ENCODE measurements at places on chromosomes 12 and 14.

DNA sequence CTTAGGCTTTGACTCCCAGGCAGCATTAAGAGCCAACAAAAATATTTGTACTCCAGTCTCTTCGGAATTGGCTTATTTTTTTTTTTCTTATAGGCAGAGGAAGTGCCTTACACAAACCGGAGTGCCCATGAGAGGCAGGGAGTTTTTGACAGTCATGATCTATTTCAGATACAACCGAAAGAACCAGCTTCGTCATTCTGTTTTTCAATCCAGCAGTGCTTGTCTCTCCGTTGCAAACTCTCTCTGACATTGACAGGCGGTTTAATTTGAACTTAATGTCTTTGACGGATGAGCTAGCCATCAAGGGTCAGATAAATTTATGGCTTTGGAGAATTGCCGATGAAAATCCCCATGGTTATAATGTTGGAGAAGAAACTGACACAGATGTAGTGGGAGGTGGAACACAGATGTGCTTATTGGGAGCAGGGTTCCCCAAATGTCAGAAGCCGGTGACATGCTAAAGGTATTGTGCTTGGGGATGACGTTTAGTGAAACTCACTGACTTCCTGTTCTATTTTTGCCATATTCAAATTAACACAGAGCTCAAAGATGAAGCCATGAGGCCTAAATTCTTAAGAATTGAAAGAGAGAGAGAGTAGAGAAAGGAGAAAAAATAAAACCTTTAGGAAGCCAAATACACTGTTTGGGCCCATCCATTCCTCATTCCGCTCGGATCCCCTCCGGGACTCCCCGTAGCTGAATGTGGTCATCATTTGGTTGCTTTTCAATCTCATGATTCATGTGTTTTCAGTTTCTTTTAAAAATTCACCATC lies 59.7 kb downstream of the PLXNC1 start:
- peak; percentile 62 for DNase-seq

DNA sequence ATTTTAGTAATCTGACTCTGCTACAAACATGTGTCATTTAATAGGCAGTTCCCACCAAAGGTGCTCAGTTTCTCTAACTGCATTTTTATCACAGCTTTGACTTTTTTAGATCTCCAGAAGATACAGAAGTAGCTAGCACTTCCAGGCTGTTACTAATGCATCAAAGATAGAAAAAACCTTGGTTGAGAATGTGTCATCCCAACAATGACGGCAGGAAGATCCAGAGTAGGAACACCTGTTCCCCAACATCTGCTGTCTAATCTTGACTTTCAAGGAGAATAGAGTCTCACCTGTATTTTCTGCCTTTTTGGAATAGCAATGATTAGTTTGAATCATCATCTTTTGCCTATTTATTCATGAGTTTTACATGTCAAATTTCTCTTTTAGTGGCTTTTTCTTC lies 45.0 kb downstream of the ARMH4 start:
- DNase-seq = no peak

- no peak for DNase-seq
Measured at GRCh38 chr12:23722655-23723054, 226.8 kb downstream of the SOX5 start.

GRCh38 chr14:80172375-80173051 lies 38.8 kb downstream of the DIO2 start:
- DNase-seq = no peak

DNA sequence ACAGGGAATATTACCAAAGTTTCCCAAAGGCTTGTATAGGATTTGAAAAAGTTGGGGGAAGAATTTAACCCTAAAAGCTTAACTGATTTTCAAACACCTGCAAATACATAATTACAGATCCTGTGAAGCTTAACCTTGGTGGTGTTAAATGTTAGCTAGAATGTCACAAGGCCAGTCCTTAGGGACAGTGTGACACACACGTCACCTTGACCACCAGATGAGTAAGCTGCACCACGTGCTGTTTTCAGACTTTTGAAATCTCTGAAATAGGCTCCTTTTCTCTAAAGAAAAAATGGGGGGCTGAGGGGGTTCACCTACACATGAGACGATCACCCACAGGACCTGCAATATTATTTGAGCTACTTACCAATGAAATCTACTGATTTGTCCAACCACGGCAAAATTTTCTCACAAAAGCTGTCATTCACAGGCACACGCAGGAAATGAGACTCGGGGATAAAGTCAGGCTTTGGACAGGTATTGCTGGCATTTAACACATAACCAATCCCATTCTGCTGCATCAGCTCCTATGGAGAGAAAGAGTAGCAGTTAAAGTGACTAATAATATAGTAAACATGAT lies 75.9 kb downstream of the DUSP16 start:
- DNase-seq = no peak

- DNase-seq = no peak
Measured at GRCh38 chr12:64733857-64734256, 25.3 kb downstream of the GNS start.

- DNase-seq = no peak
Measured at GRCh38 chr12:459050-459429, 699 bp upstream of the B4GALNT3 start.

- no peak for DNase-seq
Measured at GRCh38 chr12:109573914-109574244, 285 bp downstream of the MVK start.

- no peak for DNase-seq
Measured at GRCh38 chr14:105275267-105275946, 25.4 kb downstream of the BRF1 start.

DNA sequence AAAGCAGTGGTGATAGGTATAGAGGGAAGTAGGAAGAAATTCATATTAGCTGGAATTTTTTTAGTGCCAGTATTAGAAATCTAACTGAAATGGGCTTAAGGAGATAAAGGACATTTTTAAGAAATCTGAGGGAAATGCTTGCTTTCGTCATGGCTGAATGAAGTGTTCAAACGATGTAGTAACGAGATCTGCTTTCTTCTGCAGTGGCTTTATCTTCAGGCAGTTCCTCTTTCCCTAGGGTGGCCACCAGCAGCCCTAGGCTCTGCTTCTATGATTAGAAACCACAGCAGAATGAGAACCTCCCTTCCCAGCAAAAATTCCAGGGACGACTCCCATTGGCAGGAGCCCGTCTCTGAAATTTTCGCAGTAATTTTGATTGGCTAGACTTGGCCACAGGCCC lies 163.9 kb upstream of the FRMD6 start:
- no peak for DNase-seq

DNA sequence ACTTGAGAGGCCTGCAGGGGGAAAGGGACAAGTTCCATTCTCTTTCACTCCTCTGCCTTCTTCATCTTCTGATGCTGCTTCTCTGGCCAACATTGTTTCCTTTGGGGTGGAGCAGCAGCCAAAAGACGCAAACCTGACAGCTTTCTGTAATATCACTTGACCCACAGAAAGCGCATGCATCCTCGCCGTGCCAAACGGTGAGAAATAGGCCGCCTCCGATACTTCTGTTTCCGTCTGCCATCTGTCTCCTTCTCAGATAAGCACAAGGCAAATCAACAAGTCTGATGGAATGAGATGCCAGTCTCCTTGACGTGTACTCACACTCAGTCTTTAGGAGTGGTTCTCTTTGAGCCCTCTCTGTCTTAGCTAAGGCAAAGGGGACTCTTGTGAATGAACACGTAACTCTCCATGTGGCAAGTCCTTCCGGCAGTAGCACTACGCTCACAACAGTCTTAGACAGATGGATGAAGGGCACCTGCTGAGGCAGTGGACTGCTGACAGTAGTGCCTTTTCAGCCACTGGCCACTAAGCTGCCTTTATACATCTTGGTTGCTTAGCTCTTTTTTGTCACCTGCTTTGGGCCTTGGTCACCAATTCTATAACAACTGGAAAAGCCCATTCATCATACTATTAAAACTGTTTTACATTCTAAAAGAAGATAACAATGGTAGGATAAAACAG lies 214.1 kb downstream of the FBXL14 start:
- DNase-seq = no peak

DNA sequence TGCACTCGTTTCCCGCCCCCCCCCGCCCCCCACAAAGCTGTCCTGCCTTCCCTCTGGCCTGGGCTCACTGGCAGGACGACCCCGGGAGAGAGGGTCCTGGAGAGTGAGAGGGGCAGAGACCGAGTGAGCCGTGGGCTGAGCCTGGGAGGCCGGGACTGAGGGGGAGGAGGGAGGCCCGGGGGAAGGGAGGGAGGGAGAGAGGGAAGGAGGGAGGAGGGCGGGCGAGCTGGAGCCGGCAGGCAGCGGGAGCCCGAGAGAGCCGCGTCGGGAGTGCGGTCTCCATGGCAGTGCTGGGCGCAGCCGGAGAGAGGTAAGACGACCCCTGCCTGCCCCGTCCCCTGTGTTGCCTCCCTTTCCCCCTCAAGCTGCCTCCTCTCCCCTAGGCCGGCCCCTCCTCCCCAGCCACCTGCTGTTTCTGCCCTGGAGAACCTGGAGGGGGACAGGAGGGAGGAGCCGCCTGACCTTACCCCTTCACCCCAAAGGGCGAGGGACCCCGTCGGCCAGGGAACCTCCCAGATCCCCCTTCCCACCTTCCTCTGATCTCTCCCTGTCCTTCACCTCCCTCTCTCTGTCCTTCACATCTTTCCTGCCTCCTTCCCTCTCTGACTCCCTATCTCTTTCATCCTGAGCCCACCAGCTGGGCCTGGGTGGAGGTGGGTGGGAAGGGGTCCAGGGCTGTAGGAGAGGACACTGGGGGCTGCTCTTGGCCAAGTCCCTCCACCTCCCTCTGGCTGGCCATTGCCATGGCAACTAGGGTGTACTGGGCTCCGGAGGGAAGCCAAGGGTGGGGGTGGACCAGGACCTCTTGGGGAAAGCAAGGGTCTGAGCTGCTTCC lies at the start of gene GPR162:
TSS of gene GPR162 (plus strand) at position 231 of the 835 bp plus-strand sequence. CDS start 2,078 bp downstream, outside the sequence.
- DNase-seq = no peak

- no peak for DNase-seq
Measured at GRCh38 chr14:75175677-75176141, 703 bp downstream of the TMED10 start.

- DNase-seq = no peak
Measured at GRCh38 chr14:58465421-58465820, 37.9 kb downstream of the KIAA0586 start.

GRCh38 chr12:95995238-95996031 lies 709 bp downstream of the HAL start:
- DNase-seq = no peak

GRCh38 chr12:124636138-124636978 lies 68.9 kb upstream of the NCOR2 start:
- peak; percentile 75 for DNase-seq

DNA sequence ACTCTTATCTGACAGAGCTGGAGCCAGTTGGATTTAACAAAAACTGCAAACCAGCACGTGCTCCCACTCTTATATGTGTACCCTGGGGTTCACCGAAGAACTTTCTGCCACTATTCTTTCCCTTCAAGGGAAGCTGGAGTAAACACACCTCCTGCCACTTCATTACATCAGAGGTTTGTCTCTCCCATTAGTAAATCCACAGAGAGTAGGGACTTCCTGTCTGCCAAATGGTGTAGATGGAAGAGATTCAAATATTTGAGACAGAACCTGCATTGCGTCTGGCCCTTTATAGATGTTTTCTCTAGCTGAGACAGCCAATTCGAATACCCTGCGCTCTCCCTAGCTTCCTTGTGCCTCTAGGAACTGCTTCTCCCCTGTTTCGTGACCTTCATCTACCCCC lies 29.1 kb upstream of the AEBP2 start:
- DNase-seq = no peak

DNA sequence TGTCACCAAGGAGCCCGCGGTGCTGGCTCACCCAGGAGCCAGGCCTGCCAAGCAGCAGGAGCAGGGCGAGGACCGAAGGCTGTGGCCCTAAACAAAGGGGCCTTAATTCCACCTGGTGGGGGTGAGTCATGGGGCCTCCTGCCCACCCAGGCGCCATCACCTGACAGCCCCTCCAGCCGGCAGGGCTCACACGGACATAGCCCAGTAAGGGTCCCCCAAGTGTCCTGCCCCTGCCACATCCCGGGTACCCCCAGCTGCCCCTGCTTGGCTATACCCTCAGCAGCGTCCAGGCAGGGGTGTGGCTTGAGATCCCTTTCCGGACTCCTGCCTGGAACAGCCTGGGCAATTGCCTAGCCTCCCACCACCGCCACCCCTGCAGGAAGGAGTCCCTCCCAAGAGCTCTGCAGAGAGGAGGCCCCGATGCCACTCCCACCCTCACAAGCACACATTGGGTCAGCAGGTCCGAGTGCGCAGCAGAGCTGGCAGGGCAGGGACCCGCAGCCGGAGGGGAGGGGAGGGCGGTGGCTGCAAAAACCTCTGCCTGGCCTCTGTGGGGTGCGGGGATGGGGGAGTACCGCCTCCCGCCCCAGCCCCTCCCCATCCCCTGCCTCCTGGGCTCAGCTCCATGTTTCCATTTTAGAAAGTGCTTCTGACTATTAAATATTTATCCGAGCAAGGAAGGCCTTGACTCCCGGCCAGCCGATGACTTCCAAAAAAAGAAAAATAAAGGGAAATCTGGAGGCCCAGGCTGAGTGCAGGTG lies 4.6 kb downstream of the AHNAK2 start:
- no peak for DNase-seq

DNA sequence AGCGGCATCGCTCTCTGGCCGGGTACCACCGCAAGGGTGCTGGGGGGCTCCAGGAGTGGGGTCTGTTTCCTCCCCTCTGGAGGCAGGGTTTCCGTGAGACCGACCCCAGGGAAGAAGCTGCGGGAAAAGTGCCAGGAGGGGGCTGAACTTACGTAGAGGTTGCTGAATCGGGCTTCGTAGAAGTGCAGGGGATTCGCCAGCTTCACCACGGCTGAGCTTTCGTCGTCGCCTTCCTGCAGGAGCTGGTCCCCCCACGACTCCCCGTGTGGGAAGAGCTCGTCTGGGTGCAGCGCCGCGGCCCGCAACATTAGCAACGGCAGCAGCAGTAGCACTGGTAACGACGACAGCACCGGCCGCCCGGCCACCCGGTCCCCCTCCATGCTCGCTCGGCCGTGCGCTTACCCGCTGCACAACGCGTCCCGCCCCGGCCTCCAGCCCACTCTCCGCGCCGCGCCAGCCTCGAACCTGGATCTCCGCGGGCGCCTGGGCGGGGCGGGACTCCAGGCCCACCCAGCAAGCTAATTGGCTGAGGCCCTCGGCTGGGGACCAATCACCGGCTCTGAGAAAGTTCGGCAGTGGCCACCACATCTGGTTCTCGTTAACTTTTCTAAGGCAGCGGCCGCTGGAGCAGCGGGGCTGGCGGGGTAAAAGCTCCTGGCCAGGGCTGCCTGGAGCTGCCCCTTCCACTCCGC lies at the start of gene NID2:
TSS of gene NID2 (minus strand) at position 445 of the 692 bp plus-strand sequence. CDS start at position 380, 65 bp downstream.
- peak; percentile 59 for DNase-seq

DNA sequence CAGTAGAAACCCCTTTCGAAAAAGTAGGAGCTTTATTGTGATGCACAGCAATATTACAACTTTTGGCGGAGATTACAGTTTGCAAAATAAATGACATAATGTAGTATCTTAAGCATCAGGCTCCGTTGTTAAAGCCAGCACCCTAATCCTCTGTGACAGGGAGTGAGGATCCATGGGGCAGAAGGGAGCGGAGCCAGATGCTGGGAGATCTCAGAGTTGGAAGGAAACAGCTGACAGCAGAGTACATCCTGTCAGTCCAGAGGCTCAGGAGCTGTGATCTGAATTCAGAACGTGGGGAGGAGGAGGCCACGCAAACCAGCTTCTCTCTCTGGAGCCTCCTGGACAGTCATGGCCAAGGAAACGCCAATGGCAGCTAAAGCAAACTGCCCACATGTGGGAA lies 55.7 kb downstream of the TMTC1 start:
- no peak for DNase-seq

GRCh38 chr12:92158796-92159439 lies 13.3 kb upstream of the BTG1 start:
- DNase-seq = no peak

All from CD8-positive, alpha-beta T cell (primary cell).